Vagina (tissue), 2 donors: ENCODE measurements at places on chromosomes 16 and 17. TPM values are rescaled to one million over a fixed set of nuclear protein-coding genes. Genes with fewer than 3 reads are reported as not detected.

The SOX9 gene
- 22.8 TPM for total RNA-seq

The KRT23 gene
- total RNA-seq, result 0.98 TPM

The ADAD2 gene
- not detected for total RNA-seq

The FNDC8 gene
- total RNA-seq, result not detected

DNA sequence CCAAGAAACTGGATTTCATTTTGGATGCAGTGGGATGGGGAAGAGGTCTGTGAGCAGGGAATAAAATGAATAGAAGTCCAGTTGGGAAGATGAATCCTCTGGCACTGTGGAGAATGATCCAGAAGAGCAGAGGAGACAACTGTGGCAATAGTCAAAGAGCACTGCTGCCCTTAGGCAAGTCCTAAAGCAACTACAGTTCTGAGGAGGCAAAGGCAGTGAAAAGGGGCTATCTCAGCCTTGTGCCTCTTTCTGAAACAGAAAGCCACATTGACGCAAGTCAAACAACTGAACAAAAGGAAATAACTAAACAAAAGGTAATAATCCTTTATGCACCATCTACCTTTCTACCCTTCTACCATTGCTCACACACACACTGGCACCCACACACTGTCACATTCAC lies 238.0 kb upstream of the AXIN2 start:
- no peak for DNase-seq
- H3K27me3 ChIP-seq, result no peaks in the 10 kb centered on the region
- no peak overlapping the region for H3K27ac ChIP-seq

DNA sequence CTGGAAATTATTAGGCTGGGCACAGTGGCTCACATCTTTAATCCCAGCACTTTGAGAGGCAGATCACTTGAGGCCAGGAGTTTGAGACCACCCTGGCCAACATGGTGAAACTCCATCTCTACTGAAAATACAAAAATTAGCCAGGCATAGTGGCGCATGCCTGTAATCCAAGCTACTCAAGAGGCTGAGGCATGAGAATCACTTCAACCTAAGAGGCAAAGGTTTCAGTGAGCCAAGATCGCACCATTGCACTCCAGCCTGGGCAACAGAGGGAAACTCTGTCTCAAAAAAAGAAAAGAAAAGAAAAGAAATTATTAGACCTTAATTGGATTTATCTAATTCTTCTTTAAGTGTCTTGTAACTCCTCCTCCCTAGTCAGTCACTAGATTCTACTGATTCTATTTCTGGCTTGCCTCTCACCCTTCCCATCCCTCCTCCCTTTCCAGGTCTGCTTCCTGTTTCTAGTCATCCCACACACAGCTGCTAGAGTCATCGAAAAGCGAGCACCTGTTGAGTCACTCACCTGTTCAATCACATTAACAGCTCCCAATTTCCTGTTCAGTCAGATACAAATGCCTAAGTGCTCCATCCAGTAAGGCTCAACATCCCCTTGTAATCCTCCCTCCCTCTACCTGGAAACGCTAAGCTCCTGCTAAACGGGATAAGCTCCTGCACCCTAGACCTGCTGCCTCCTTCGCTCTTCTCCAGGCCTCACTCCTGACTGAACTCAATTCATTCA lies 34.6 kb downstream of the ERN1 start:
- H3K27me3 ChIP-seq, result no peaks in the 10 kb centered on the region
- DNase-seq, result no peak
- no peaks in the 10 kb centered on the region for H3K36me3 ChIP-seq
- peak overlapping the region; percentile 52 for H3K27ac ChIP-seq

- H3K4me1 ChIP-seq, result peaks cover 32% of the 10 kb centered on the region
- H3K4me3 ChIP-seq, result no peak overlapping the region
- DNase-seq, result no peak
- no peak overlapping the region for H3K27ac ChIP-seq
These were observed 136.6 kb downstream of the CCDC182 start for GRCh38 chr17:57608369-57609124.

- no peak for DNase-seq
- H3K36me3 ChIP-seq, result no peaks in the 10 kb centered on the region
- no peak overlapping the region for H3K27ac ChIP-seq
- no peak overlapping the region for H3K4me3 ChIP-seq
- H3K27me3 ChIP-seq, result no peaks in the 10 kb centered on the region
- no peaks in the 10 kb centered on the region for H3K4me1 ChIP-seq
These were observed 53.0 kb downstream of the SOCS3 start for GRCh38 chr17:78306913-78307312.

The PRDM7 gene
- not detected for total RNA-seq

The AURKB gene
- total RNA-seq, result not detected
